ENCODE measurements at places on chromosomes 5 and 9.

DNA sequence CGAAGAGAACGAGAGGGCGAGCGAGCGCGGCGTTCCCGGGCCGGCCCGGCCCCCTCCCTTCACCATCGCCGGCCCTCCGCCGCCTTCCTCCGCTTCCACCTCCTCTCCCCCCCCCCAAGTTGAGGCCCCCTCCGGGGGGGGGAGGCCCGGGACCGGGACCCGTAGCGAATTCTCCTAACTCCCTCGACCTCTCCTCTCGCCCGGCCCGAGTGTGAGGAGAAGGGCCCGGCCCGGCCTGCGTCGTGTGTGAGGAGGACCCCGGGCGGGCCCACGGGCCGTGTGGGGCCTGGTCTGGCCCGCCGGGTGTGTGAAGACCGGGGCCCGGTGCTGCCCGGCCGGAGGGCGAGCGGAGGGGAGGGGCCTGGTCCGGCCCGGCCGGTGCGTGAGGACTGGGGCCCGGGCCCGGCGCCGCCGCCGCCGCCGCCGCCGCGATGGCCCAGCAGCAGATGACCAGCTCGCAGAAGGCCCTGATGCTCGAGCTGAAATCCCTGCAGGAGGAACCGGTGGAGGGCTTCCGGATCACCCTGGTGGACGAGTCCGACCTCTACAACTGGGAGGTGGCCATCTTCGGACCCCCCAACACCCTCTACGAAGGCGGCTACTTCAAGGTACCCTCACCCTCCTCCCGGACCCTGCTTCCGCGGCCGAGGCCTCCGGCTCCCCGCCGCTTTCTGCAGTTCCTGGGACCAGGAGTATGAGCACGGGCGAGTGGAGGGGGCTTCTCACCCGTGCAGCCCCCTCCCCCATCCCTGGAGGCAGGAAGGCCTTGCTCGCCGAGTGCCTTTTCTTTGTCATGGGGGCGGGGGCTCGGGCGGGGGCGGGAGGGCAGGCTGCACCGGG lies 587 bp downstream of the UBE2R2 start:
- peak; percentile 89 for DNase-seq

DNA sequence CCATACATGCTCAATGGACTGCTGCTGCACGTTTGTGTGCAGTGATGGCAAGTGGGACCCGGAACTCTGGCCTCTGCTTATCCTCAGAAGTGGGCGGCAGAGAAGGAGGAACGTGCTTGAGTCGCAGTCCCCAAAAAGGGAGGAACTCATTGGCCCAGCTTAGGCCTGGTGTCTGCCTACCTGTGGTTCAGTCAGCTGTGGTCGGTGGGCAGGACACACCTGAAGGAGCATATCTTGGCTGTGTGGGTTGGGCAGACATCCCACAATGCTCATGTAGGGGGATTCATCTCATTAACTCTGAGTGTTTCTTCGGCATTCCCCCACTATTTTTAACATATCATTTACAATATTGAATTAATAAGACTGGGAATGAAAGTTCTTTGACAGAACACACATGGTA lies 122.9 kb upstream of the IL12B start:
- no peak for DNase-seq

GRCh38 chr5:53246042-53246836 lies 136.7 kb upstream of the MOCS2 start:
- DNase-seq, result peak; percentile 82

DNA sequence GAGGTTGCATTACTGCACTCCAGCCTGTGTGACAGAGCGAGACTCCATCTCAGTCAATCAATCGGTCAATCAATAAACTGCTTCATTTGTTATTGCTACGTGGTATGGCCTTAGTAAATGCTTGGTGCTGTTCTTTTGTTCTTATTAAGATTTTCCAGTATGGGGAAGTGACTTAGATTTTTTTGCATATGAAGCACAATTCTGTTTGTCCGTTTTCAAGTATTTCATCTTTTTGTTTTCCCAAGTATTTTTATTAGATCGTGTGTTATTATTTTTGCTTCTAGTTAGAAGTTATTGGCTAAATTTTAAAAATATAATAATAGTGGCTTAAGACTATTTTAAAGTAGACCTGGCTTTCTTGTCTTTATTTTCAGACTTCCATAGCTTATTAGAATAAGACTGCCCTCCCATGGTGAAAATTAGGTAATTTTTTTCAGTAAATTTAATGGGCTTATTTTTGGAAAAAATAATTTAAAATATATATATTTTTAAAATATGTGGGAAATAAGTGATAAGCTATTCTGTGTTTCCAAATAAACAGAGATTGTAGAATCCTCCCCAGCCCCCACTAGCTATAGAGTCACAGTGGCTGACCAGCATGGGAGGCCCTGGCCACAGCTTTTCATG lies 14.7 kb upstream of the OMD start:
- DNase-seq, result peak; percentile 61

DNA sequence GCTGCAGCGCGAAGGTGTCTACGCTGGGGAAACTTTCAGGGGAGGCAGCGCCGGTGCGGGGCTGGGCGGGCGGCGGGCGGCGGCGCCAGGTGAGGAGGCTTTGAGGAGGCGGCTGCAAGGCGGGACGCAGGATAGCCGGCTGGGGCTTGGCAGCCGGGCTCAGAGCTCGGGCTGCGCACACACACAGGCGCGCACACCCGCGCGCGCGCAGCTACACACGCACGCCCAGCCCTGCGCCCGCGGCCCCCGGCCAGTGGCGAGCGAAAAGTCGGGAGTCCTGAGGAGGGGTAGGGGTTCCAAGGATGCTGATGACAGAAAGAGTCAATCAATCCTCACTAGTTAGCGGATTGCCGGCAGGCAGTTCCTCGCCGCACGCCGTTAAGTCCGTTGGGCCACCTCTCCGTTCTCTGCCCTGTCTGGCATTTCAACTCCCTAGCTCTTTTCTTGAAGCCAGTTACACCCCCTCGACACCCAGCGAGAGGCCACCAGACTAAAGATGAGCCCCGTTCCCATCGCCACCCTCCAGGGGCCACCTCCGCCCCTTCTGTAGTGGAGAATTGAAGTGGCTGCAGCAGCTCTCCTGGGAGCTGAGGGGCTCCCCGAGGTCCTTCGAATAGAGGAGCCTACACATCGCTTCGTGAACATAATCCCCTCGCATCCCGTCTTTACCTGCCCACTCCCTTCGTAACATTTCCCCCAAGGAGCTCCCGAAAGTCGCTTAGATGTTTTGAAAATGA lies 1640.3 kb upstream of the C9orf72 start:
- DNase-seq, result no peak

GRCh38 chr9:135273008-135273407 lies 185.5 kb downstream of the OLFM1 start:
- DNase-seq, result no peak

DNA sequence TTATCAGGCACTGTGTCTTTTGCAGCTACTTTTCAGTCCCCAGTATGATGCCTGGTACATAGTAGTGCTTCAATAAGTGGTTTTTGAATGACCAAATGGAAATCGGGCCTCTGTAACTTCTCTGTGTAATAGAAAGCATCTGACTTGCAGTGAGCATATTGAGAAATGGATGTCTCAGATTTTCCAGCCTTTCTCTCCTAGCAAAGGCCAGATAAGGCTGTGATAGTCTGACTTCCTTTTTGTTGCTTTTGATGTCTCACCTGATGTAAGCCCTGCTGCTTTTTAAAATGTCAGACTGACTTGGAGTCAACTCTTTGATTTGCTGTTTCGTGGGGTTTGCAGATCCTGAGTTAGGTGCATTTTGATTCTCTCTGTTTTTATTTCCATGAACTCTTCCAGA lies 590.0 kb upstream of the ZNF608 start:
- DNase-seq, result peak; percentile 34

- peak; percentile 67 for DNase-seq
Observed at GRCh38 chr5:110321117-110321516, 405.4 kb downstream of the TMEM232 start.

GRCh38 chr9:33480976-33481375 lies 7.3 kb upstream of the NOL6 start:
- no peak for DNase-seq

- no peak for DNase-seq
Observed at GRCh38 chr5:51172903-51173626, 210.2 kb upstream of the ISL1 start.

DNA sequence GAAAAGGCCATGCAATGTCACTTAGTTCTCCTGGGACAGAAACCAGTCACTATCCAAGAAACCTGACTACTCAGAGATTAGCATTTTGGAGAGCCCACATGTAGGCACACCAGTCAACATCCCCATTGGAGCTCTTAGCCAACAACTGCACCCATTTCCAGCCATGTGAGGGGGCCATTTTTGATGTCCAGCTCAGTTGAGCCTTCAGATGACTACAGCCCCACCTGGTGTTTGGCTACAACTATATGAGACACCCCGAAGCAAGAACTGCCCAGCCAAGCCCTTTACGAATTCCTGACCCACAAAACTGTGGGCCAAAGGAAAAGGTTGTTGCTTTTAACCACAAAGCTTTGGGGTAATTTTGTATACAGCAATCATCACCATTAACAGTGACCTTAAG lies 300.1 kb downstream of the ASTN2 start:
- DNase-seq, result no peak

GRCh38 chr5:105508519-105508918 lies 1945.9 kb upstream of the NUDT12 start:
- DNase-seq, result no peak

DNA sequence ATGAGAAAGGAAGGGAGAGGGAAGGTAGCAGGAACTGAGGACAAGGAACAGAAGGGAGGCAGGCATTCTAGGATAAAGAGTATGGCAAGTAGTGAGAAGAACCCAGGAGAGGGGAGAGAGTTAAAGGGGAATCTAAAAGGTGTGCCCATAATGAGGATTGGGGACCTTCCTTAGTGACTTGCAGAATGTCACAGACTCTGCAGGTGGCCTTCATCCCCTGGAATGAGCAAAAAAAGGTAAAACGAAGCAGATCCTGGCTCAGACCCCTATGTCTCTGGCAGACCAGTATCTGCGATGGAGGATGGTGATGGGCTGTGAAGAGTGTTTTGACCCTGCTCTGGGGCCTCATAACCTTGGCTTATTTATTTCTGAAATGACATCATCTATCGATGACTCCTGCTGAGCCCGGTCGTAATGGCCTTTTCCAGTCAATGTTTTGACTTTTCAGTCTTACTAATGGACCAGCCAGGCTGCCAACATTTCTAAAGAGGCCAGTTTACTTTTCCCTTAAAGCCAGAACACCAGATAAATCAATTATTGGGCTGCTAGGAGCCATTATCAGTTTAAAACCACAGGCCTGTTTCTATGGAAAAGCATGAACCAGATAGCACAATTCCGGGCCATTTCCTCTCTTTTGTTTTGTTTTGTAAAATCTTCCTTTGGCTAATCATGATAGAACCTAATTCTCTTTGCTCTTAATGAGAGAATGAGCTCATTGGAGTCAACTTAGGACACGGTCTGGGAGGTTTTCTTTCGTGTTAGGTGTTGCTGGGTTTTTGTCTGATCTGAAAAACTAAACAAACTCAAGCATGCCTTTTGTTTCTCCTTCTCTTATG lies 3.1 kb downstream of the TMOD1 start:
- DNase-seq, result peak; percentile 52

GRCh38 chr9:95896580-95896979 lies 21.1 kb downstream of the ERCC6L2 start:
- no peak for DNase-seq

All from GM23248 (cell line).